Central memory CD8-positive, alpha-beta T cell (primary cell): ENCODE measurements at places on chromosomes 1 and 21.

DNA sequence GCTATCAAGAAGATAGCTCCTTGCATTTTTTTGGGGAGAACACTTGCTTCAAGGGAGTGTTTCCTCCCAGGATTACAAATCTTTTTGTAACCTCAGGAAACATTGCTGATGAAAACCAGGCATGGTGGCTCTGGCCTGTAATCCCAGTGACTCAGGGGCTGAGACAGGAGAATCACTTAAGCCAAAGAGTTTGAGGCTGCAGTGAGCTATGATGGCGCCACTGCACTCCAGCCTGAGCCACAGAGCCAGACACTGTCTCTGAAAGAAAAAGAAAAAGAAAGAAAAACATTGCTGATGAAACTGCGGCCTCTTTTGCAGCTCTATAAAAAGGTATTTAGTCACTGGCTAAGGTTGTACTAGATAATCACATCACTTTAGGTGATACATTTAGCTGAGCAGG lies 7.3 kb downstream of the RNU1-2 start:
- no peak for DNase-seq

GRCh38 chr1:206583707-206584648 lies 28.3 kb downstream of the EIF2D start:
- peak; percentile 91 for DNase-seq

- no peak for DNase-seq
Observed at GRCh38 chr21:31781737-31782136, 49.8 kb upstream of the SCAF4 start.

DNA sequence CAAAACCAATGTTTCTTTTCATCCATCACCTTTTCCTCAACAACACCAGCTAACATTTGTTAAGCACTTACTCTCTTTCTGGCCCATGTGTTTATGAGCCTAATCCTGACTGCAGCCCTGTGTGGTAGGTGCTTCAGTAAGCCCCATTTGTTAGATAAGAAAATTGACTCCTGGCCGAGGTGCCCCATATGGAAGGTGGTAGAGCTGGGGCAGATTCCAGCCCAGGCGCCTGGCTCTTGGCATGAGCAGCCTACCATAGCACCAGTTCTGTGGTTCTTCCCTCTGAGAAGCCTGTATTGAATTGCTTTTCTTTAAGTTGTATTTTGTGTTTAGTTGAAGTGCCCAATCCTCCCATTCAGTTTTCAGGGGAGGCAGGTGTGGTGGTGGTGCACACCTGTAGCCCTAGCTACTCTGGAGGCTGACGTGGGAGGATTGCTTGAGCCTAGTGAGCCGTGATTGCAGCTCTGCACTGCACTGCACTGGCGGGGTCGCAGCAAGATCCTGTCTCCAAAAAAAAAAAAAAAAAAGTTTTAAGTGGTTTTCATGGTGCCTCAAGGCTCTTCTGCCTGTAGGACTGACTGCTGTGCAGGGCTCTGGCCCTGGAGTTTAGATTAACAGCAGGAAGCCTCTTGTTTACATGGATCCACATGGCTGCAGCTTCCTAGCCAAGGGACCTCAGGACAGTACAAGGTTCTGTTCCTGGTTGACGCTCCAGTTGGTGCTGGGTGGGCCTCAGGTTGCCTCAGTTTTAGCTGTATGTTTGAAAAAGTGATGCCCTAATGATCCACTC lies 125.9 kb downstream of the MRPS6 start:
- DNase-seq = no peak

- DNase-seq = no peak
Observed at GRCh38 chr21:31874812-31875212, 2.0 kb downstream of the HUNK start.

DNA sequence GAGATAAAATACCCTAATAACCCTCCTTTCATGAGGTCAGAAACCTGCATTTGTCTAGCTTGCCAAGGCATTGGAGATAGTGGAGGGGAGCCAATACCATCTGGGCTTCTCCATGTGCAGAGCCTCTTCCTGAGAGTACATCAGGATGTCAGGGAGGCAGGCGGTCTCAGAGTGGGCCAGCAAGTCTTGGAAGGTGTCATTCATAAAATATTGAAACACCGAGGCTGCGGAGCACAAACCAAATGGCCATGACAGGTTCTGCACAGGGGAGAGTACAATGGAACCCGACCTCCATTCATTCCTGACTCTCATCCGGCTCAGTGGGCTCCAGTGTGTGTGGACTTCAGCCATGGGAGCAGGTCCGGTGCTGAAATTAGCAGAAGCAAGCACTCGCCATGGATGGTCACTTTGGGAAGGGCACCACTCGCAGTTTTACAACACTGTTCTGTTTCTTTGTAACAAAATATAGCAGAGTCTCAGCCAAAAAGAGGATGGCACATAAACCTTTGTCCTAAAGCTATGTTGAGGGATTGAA lies 446.6 kb downstream of the SIPA1L2 start:
- DNase-seq = no peak

DNA sequence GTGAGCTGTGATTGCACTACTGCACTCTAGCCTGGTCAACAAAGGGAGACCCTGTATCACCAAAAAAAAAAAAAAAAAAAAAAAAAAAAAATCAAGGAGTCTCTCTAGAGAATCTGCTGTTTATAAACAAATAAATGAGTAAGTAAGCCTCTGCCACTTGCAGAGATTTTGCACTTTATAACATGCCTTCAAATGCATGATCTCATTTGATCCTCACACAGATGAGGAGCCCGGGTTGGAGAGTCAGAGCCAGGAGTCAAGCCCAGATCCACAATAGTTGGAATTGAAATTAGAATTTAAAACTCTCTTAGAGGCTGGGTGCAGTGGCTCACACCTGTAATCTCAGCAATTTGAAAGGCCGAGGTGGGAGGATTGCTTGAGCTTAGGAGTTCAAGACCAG lies 4.0 kb downstream of the PRELP start:
- DNase-seq = no peak

DNA sequence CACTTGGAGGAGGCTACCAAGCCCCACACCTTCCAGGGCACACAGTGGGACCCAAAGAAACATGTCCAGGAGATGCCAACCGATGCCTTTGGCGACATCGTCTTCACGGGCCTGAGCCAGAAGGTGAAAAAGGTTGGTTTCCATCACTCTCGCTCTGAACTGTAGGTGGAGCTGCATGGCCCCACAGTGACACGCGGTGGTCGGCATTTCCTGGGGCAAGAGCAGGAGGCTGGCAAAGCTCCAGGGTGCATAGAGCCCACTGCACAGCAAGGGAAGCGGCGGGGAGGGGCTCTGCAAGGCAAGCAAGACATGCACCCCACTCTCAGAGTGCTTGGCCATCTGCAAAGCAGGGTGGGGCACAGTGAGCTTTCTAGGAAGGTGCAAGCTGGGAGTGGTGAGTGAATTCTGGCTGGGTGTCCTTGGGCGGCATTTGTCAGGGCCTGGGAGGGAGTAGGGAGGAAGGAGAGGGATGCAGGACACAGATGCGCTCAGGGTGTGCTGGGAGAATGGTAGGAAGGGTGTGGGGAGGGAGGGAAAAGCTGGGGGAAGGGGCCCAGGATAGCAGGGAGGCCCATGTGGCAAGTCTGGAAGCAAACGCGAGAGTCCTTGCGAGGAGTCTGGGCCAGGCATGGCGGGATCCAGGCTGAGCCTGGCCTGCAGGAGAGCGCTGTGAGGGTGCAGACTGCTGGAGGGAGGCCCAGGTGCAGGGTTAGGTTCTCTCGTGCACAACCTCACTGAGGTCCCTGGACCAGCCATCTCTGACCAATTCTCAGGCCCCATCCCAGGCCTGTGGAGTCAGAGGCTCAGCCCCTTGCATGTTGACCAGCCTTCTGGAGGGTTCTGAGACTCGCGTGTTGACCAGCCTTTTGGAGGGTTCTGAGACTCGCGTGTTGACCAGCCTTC lies 11.0 kb downstream of the TRPM2 start:
- DNase-seq = no peak

GRCh38 chr1:160836561-160836960 lies 26.1 kb downstream of the CD244 start:
- DNase-seq = no peak

DNA sequence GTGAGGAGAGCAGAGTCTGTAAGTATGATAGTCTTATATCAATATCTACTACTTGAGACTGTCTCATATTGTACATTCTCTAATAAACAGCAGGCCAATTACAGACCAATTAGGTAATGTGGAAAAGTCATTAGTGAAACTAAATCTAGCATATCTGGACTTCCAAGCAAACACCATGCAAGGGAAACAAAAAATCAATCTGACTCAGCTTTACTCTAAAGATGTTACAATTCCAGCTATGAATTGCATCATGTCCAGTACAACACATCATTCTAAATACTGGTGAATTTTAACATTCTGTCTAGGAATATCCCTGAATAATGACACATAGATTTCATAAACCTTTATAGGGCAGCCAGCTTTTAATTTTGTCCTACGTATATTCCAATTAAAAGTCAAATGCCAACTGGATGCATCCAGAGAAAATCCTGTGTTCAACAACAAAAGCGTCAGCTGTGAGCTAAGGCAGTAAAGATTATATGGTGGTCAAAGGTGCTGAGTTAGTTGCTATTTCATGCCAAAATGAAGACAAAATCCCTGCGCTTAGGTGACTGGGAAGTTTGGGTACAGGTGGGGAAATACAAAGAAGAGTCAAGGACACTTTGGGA lies 159.3 kb downstream of the TTLL7 start:
- DNase-seq = no peak

DNA sequence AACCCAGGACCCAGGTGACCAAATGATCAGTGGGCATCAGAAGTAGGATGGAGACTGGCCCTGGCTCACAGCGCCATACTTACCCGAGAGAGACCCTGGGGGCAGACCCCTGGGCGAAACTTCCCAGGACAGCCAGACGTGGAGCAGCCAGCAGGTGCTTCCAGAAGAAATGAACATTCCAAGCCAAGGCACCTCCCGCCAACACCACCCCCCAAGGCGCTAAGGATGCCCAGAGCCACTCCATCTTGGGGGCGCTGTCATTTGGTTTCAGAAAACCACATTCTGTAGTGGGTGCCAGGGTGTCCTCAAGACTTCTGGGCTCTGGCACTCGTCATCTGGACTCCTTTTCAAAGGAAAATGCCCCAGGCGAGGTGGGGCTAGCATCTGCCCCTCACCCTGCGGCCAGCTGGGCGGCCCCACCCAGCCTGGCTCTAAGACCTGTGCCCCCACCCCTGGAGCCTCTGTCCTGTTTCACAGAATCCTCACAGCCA lies 98.8 kb downstream of the RIPK4 start:
- DNase-seq = no peak

GRCh38 chr21:45859762-45860357 lies 121.7 kb upstream of the COL6A1 start:
- no peak for DNase-seq

GRCh38 chr1:227308367-227309336 lies 9.6 kb downstream of the CDC42BPA start:
- no peak for DNase-seq

GRCh38 chr1:64036549-64036948 lies 166.9 kb upstream of the UBE2U start:
- no peak for DNase-seq

DNA sequence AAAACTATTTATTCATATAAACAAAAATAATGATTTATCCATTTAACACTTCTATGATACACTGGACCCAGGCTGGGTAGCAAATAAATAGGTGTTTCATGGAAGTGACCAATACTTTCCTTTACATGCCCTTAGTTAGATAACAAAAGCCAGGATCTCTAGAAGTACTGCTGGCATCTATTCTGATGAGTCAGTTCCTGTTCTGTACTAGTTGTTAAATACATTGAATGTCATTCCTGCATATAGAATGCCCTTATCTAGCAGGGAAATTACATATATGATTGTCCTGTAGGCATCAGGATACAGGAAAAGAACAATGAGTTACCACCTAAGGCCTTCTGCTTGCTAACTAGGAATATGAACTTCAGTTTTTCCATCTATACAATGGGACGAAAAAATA lies 130.8 kb downstream of the HFM1 start:
- no peak for DNase-seq

DNA sequence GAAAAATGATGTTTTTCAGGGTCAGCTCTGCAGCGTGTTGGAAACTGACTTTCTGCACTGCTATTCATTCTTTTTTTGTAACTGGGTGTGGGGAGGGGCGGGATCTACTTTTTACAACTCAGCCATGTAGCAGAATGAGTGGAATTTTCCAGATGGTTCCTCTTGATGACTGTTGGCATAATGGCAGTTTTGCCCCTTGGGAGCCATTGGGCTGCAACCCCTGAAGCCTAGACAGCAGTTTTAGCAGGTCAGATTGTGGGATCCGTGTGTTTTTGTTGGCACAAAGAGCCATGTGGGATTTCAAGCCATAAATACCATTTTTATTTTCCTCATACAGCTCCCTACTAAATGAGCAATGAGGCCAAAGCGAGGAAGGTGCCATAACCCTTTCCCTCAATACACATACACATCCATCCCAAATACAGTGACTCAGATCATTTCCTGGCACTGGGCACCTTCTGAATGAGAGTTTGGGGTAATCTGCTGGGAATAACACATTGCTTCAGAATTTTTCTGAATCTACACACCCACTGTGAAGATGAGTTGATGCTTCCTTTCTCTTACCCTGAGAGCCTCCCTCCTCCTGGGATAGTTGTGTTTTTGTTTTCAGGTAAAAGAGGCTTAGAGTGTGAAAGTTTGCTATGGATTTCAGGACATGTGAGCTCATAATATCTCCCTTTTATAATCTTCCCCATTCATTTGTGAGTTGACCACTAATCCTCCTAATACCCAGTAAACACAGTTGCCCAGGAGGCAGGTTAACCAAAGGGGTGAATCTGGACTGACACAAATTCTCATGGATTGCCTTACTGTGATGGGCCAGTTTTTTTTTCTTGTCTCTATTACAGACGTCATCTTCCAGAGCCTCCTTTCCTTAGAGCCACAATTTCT lies 13.1 kb downstream of the S100A10 start:
- DNase-seq = no peak

- no peak for DNase-seq
Observed at GRCh38 chr21:42975886-42976608, 1.7 kb downstream of the PKNOX1 start.

- no peak for DNase-seq
Observed at GRCh38 chr1:75203415-75204277, 69.5 kb downstream of the LHX8 start.

GRCh38 chr1:97093741-97094140 lies 372.2 kb downstream of the PTBP2 start:
- DNase-seq = no peak

DNA sequence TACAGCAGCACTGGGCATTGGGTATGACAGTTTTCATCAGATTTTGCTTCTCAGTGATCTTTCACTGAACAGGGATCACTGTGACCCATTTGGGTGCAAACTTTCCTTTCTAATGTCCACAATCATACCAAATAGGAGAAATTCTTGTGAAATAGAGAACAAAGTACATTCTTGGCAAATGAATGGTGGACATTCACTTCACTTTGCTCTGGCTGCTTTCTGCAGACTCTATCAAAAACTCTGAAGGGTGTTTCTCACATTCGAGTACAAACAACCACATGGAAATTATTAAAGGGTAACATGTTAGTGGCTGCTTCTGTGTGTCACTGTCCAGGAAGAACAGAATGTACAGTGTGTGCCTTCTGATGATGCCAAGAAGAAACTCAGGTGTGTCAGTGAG lies 61.9 kb upstream of the ADAM30 start:
- no peak for DNase-seq

GRCh38 chr1:204041803-204042505 lies 31.0 kb upstream of the SOX13 start:
- DNase-seq = no peak

- no peak for DNase-seq
Observed at GRCh38 chr1:118177998-118178397, 7.0 kb downstream of the SPAG17 start.
